ENCODE measurements at places on chromosomes 12 and 14.

DNA sequence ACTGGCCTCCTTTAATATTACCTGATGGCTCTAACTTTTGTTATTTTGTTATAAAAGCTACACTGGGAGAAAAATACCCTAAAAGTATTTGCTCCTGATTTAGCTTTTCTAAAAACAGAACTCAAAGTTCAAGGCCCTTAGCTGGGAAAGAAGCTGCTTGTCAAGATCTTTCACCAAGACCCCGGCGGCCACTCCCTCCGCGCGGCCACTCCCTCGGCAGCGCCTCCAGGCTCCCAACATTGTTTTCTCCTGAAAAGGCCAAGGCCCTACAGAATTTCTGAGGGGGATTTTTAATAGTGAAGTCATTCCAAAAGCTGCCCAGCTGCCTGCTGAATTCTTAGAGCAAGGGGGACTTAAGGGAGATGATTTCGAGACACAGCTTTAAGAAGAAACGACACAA, 96.4 kb downstream of the NTN4 start:
- DNase-seq, result no peak

DNA sequence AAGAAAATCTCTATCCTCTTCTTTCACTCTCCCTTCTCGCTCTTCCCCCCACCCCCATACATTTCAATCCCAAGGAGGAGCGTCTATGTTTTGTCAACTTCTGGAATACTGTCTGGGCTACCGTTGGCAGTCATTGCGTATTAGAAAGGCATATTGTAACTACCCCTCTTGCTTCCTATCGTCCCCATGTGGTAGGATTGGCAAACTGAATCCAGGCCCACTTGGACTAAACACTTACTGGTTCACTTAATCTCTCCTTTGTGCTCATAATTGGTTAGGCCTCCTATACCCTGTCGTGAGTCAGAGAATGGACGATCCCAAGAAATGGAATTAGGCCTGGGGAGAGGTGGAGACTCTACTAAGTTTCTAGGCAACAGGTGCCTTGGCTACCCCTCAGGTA, 68.8 kb upstream of the SLC8A3 start:
- DNase-seq, result no peak

GRCh38 chr12:112906712-112907414, at the start of gene OAS1:
Gene OAS1 (plus strand): TSS chr12:112906962. CDS start chr12:112907040, 78 bp downstream.
- DNase-seq, result peak; percentile 68

GRCh38 chr12:124680863-124681778, 113.7 kb upstream of the NCOR2 start:
- no peak for DNase-seq

- no peak for DNase-seq
Observed at GRCh38 chr12:85956081-85956480, 82.0 kb downstream of the NTS start.
